ENCODE measurements at places on chromosomes 3 and 15.

DNA sequence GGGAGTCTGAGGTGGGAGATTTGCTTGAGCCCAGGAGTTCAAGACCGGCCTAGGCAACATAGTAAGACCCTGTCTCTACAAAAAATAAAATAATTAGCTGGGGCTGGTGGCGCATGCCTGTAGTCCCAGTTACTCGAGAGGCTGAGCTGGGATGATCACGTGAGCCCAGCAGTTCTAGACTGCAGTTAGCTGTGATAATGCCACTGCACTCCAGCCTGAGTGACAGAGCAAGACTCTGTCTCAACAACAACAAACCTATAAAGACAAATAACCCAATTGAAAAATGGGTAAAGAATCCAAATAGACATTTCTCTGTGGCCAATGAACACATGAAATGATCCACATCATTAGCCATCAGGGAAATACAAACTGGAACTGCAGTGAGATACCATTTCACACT, 1.1 kb upstream of the RPL32 start:
- H3K27ac ChIP-seq = no peak overlapping the region
- DNase-seq = no peak
- H3K4me1 ChIP-seq = peaks cover 38% of the 10 kb centered on the region
- no peaks in the 10 kb centered on the region for H3K27me3 ChIP-seq

DNA sequence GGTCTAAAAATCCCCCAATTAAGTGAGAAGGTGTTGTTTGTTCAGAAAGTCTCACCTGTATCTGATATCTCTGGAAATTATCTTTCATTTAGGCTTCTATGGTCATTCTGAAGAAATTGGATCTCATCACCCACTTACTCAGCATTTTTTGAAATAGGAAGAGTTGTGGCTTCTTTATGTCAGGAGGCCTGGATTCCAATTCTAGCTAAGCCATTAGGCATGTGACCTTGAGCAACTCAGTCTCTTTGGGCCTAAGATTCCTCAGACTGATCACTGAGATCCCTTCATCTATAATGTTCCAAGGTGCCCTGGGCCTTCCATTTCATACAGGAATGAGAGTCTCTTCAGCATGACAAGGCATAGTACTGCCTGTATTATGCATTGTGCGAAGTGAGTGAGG, 70.3 kb downstream of the ARHGEF26 start:
- no peak overlapping the region for H3K4me3 ChIP-seq
- H3K36me3 ChIP-seq = peaks cover 66% of the 10 kb centered on the region
- H3K27me3 ChIP-seq = no peaks in the 10 kb centered on the region

DNA sequence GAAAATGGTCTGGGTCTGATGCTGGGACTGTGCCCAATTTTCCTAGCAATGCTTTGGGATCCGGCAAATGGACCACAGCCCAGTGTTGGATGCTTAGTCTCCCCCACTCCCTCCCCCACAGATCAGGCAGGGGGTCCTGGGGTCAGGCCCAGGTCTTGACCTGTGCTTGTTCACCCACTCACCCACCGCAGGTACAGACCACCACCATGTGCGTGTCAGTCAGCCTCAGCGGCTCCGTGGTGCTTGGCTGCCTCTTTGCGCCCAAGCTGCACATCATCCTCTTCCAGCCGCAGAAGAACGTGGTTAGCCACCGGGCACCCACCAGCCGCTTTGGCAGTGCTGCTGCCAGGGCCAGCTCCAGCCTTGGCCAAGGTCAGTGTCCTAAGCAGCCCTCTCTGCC, 10.6 kb downstream of the GRM2 start:
- H3K4me3 ChIP-seq = no peak overlapping the region
- no peaks in the 10 kb centered on the region for H3K36me3 ChIP-seq
- no peak for DNase-seq
- H3K27me3 ChIP-seq = peaks cover 7% of the 10 kb centered on the region

DNA sequence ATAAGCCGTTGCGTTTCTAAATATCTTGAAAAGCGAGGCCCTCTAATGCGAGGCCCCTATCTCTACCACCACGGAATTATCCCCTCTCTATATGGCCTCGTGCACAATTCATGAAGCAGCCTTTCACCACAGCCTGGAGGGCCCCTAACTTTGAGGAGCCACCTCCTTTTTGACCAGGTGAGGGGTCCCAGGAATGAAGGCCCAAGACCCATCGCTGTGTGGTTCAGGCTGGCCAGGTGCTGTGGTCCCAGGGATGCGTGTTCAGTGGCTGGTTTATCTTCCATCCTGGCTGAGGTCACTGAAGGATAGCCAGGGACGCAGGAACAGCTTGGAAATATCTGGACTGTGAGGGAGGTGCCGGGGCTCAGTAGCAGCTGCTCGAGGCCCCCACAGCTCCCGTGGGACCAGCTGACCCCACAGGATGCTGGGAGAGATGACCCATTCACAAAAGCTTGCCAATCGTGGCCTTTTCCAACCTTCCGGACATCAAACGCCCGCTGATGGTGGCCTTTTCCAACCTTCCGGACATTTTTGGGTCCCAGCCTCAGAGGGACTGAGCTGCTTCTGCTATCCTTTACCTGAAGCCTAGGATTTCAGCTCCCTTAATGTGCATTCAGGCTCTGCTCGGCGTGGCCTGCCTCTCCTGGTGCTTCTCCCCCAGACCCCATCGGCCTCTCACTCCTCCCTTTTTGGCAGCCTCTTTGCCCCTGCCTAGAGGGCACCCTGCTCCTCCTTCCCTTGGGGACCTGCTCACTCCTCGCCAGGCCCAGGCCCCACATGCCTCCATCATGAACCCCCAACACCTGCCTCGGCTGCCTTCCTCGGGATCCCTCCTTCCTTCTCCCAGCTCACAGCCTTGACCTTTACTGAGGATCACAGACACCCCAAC, 140.9 kb downstream of the CHSY1 start:
- no peak overlapping the region for H3K27ac ChIP-seq
- H3K4me1 ChIP-seq = peaks cover 18% of the 10 kb centered on the region
- DNase-seq = no peak
- no peak overlapping the region for H3K4me3 ChIP-seq

- no peaks in the 10 kb centered on the region for H3K4me1 ChIP-seq
- H3K27ac ChIP-seq = no peak overlapping the region
- no peak for DNase-seq
- H3K27me3 ChIP-seq = no peaks in the 10 kb centered on the region
These were observed 220.6 kb downstream of the ZIC4 start for GRCh38 chr3:147185781-147186180.

- peaks cover 4% of the 10 kb centered on the region for H3K4me1 ChIP-seq
- no peak overlapping the region for H3K4me3 ChIP-seq
- DNase-seq = no peak
These were observed 177.3 kb downstream of the KLF13 start for GRCh38 chr15:31503758-31504461.

DNA sequence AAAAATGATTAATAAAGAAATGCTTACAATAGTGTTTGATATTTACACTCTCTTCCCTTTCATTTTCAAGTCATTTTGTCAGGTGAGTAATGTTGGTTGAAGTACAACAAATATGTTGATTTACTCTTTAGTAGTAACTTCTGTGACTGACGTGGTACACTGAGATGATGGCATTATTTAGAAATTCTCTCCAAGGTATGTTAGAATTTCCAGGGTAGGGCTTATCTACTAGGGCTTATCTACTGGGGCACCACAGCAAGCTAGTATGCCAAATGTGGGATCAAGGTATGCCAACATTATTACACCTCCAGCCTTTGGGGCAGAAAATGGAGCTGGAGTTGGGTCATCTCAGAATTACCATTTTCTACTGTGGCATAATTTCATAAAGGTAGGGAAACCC, 157.4 kb upstream of the AGTR1 start:
- no peak overlapping the region for H3K4me3 ChIP-seq
- H3K4me1 ChIP-seq = no peaks in the 10 kb centered on the region
- H3K36me3 ChIP-seq = no peaks in the 10 kb centered on the region
- no peak overlapping the region for H3K27ac ChIP-seq

DNA sequence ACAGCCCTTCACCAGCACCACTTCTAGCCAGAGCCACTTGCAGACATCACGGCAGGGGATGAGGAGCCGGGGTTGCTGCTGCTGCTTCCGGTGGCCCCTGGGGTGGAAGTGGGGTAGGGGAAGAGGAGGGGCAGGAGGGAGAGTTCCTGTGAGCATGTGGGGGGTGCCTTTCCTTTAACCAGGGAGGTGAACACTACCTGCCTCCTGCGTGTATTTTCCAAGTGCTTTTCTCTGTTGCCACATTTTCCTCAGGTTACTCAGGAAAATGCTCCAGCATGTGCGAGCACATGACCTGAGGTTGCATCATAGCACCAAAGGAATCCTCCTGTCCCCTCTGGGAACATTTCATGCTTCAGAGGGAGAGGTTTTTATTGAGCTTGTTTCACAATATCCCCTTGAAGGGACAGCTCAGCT, 12.2 kb upstream of the SACM1L start:
- H3K36me3 ChIP-seq = peaks cover 69% of the 10 kb centered on the region
- H3K27me3 ChIP-seq = no peaks in the 10 kb centered on the region
- H3K4me1 ChIP-seq = peaks cover 14% of the 10 kb centered on the region
- no peak for DNase-seq
- H3K4me3 ChIP-seq = no peak overlapping the region

DNA sequence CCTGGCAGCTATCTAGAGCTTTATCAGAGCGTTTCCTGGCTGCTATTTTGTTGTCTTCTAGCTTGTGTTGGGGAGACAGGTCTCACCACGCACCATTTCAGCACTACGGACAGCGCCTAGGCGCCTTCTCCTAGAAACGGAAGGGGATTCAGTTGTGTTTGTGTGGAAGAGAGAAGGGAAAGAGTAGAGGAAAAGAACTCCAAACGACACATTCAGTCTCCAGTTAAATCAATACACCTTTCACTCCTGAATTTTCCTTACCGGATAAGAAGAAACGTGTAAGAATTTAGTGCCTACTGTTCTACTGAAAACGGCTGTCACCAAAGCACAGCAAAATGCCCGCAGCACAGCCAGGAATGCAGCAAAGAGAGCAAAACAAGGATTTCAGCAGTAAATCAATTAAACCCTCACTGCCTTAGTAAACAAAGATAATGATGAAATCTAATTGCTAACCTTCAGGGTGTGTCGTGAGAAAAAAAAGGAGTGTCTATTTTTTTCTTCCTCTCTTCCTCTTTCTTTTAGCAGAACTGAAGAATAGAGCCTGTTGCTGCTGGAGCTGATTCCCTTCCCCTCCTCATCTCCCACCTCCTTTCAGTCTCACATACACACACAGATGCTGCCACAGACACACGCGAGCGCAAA, 412 bp upstream of the CTXN2 start:
- no peaks in the 10 kb centered on the region for H3K36me3 ChIP-seq
- H3K27ac ChIP-seq = no peak overlapping the region
- H3K4me3 ChIP-seq = no peak overlapping the region
- H3K27me3 ChIP-seq = no peaks in the 10 kb centered on the region

GRCh38 chr3:18441551-18441950, 16.4 kb upstream of the SATB1 start:
- H3K4me1 ChIP-seq = peaks cover 13% of the 10 kb centered on the region
- DNase-seq = no peak
- H3K4me3 ChIP-seq = no peak overlapping the region
- H3K27me3 ChIP-seq = peaks cover 11% of the 10 kb centered on the region

- DNase-seq = no peak
- peaks cover 68% of the 10 kb centered on the region for H3K4me1 ChIP-seq
- peaks cover 12% of the 10 kb centered on the region for H3K27me3 ChIP-seq
- no peak overlapping the region for H3K4me3 ChIP-seq
These were observed 265.2 kb downstream of the UACA start for GRCh38 chr15:70498096-70498626.

- H3K27ac ChIP-seq = no peak overlapping the region
- no peaks in the 10 kb centered on the region for H3K27me3 ChIP-seq
- H3K4me1 ChIP-seq = no peaks in the 10 kb centered on the region
- H3K36me3 ChIP-seq = peaks cover 19% of the 10 kb centered on the region
- H3K4me3 ChIP-seq = no peak overlapping the region
- no peak for DNase-seq
These were observed 48.7 kb upstream of the CRTC3 start for GRCh38 chr15:90481023-90481422.

GRCh38 chr3:126245811-126246727, 65.7 kb upstream of the ALDH1L1 start:
- no peaks in the 10 kb centered on the region for H3K36me3 ChIP-seq
- no peak overlapping the region for H3K4me3 ChIP-seq
- H3K27me3 ChIP-seq = no peaks in the 10 kb centered on the region
- no peak for DNase-seq
- no peak overlapping the region for H3K27ac ChIP-seq
- H3K4me1 ChIP-seq = no peaks in the 10 kb centered on the region

GRCh38 chr3:14297305-14297704, 105.1 kb upstream of the SLC6A6 start:
- no peak for DNase-seq
- peaks cover 12% of the 10 kb centered on the region for H3K4me1 ChIP-seq
- no peak overlapping the region for H3K4me3 ChIP-seq
- H3K27ac ChIP-seq = peak overlapping the region; percentile 45
- H3K27me3 ChIP-seq = no peaks in the 10 kb centered on the region

DNA sequence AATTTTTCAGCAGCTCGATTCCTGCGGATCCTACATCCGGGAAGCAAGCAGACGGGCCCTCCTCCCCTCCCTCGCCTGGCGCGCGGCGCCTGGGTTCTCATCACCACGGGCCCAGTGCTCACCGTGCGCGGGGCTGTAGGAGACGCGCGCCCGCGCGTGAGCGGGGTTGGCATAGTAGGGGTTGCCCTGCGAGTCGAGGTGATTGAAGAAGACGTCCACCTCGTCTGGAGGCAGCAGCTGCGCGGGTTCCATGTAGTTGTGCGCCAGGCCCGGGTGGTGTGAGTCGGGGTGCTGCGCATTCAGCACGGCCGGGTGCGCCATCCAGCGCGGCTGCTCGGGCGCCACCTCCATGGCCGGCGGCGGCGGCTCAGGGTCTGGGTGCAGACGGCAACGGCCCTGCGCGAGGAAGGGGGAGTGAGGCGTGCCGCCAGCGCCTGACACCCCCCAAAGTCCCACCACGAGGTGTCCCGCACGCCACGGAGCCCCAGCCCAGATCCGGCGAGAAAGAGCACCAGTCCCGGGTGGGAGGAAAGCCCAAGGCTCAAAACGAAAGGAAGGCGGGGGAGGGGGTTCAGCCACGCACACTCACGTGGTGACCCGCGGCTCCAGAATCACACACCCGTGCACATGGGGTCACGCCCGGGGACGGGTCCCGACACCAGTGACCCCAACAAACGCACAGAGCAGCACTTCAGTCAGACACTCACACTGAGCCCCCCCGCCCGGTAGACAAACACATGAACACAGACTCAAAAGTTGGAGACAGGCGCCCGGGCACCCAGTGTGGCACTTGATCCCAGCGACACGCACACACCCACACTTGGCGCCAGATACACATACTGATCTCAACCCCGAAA, 6.1 kb downstream of the GATA2 start:
- DNase-seq = no peak
- peak overlapping the region; percentile 42 for H3K4me3 ChIP-seq
- peaks cover 61% of the 10 kb centered on the region for H3K27me3 ChIP-seq
- H3K36me3 ChIP-seq = no peaks in the 10 kb centered on the region

GRCh38 chr3:64806668-64807605, 119.1 kb upstream of the ADAMTS9 start:
- H3K4me1 ChIP-seq = no peaks in the 10 kb centered on the region
- H3K4me3 ChIP-seq = no peak overlapping the region
- no peaks in the 10 kb centered on the region for H3K36me3 ChIP-seq
- no peak overlapping the region for H3K27ac ChIP-seq
- no peak for DNase-seq

DNA sequence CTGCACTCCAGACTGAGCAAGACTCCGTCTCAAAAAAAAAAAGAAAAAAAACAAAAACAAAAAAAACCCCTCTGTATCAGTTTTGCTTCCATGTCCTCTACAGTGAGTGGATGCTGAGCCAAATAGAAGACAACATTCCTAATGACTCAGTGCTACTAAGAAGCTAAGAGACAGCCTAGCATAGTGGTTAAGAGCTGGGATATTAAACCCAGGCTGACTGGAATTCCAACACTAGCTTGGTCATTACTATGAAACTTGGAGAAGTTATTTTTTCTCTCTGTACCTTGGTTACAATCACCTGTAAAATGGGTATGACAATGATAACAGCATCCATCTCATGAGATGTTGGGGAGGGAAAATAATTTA, 60.9 kb upstream of the PYGO1 start:
- no peaks in the 10 kb centered on the region for H3K4me1 ChIP-seq
- no peak for DNase-seq
- no peak overlapping the region for H3K4me3 ChIP-seq
- no peaks in the 10 kb centered on the region for H3K36me3 ChIP-seq
- no peak overlapping the region for H3K27ac ChIP-seq

Data from esophagus squamous epithelium (tissue), 5 donors.